ENCODE measurements at places on chromosomes 11 and 22.

- no peak for DNase-seq
Observed at GRCh38 chr11:65826984-65827735, 6.6 kb upstream of the SNX32 start.

GRCh38 chr11:90542092-90542491 is 319.2 kb upstream of the CHORDC1 start:
- no peak for DNase-seq

GRCh38 chr11:64629796-64630562 is 39.0 kb downstream of the SLC22A12 start:
- DNase-seq, result peak; percentile 56

DNA sequence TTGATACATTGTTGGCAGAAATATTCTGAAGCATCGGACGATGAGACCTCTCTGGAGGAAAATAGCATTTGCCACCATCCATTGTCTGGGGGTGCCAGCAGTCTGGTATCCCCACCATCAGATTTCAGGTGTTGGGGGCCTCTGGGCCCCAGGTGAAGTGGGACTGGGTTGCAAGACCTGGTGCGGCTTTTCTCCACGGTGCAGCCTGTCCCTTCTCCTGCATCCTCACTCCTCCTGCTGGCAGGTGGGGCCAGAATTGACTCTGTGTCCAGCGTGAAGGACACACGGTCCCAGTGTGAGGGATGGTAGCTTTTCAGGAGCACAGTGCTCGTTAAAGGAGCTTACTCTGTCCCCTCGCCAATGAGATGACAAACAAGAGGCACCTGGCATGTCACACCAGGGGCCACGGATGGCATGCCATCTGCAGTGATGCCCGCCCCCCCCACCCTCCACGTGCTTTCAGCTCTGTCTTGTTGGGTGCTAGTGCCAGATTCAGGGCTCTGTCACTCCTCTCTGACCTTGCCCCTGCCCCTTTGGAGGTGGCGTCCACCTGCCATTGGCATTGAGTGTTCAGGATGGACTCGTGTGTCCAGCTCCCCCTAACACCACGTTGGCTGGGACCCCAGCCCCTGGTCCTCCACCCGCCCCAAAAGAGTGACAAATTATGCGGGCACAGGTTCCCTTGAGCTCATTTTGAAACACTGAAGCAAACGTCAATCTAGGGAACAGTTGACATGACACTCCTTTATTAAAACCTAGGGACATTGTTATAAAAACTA is 62.4 kb downstream of the PARVG start:
- no peak for DNase-seq

DNA sequence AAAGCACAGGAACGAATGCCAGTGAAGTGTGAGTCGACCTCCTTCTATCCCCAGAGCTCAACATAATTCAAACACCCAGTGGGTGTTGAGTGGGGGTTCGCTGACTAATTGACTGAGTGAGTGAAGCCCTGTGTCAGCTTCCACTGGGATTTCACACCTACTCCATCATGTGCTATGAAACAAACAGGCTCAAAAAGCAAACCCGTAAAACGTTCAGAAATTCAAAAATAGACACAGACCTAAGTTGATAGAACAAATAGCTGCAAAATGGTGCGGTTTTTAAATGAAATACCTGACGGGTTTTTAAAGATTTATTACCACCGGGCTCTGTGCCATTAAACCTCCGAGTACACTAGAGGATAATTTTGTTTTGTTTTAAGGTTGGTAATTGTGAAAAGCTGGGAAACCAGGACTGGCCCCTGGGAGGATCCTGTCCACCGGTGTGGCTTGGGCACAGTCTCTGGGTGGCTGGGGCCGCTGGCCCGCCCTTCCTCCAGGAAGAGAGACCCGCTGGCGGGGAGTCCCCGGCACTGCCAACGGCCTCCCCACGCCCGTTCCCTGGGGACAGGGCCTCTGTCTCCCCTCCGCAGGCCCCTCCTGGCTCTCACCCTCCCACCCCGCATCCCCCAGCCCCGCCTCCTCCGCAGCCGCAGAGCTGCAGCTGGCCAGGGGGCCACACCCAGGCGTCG is 13.6 kb downstream of the KCNJ5 start:
- no peak for DNase-seq

- DNase-seq, result no peak
Observed at GRCh38 chr11:116071241-116071640, 567.0 kb upstream of the CADM1 start.

GRCh38 chr11:72138821-72139390 is 3.4 kb downstream of the FOLR3 start:
- no peak for DNase-seq

GRCh38 chr11:35292279-35292678 is 127.1 kb downstream of the SLC1A2 start:
- DNase-seq, result no peak

DNA sequence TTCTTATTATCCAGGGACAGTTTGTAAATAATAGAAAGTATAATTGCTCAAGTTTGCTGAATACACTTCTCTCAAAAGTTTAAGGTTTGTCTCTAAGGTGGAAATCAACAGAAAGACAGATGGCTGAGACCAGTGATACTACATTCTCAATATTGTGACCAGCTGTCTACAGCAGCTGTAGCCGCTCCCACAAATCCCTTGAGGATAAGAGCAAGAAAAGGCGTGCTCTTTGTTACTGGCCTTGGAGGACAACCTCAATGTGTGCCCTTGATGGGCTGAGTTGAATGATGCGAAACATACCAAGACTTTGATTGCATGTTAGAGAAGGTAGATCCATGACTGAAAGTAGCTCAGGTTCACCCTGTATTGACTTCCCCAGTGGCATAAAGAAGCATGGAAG is 6.1 kb downstream of the OR6M1 start:
- DNase-seq, result no peak

DNA sequence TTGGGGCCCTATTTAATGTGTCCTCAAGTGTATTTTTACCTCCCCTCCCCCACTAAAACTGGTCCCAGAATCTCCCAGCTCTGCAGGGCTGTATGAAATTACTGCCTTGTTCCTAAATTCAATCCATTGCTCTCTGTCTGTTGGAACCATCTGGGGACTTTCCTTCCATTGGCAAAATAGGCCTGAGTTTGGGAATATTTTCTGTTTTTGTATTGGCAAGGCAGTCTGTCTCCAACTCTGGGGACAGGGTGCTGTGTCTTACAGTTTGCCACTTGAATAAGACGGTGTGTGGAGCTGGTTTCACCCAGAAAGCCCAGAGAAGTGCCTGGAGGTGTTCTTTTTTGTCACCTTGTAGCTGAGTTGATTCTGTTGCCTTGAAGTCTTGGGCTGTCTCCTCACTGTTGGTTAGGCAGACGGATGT is 1.3 kb downstream of the PACS1 start:
- DNase-seq, result no peak

DNA sequence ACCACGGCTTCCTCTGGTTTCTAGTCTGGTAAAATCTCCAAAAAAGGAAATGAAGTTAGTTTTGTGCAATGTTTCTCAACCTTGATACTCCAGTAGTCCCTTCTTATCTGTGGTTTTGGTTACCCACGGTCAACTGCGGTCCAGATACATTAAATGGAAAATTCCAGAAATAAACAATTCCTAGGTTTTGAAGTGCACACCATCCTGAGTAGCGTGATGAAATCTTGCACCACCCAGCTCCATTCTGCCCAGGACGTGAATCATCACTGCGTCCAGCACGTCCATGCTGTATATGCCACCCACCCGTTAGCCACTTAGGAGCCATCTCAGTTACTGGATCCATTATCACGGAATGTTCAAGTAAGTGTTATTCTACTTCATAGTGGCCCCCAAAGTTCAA is 117.0 kb downstream of the FBXO7 start:
- no peak for DNase-seq

DNA sequence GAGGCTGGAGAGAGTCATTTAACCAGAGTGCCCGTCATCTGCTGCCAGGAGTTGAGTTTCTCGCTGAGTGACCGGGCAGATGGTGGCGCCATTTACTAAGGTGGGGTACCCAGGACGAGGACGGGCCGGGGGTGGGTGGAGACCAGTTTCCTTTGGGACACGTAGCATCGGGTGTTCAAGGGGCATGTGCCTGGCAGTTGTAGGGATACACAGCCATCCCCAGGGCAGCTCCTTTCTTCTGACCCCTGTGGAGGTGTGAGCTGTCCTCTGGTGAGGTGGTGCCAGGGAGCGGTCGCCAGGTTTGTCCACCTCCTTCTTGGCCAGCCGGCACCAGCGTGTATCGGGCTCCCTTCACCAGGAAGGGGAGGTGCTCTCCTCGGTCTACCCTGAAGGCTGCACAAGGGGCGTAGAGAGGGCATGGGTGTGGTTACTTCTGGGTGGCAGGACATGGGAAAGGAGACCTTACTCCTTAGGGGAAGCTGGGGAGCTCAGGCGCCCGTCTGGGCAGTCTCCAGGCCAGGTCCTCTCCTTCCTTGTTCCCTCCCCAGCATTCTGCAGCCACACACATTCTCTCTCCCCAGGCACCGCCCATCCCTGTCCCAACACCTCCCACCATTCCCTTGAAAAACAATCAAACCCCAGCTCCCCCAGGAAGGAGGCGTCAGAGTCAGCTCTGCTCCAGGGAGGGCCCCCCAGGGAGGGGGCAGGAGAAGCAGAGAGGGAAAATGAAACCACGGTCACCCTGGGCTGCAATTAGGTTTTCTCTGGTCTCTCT is 10.3 kb upstream of the MB start:
- DNase-seq, result peak; percentile 47

GRCh38 chr11:65506772-65507505 is 8.1 kb downstream of the MALAT1 start:
- no peak for DNase-seq

DNA sequence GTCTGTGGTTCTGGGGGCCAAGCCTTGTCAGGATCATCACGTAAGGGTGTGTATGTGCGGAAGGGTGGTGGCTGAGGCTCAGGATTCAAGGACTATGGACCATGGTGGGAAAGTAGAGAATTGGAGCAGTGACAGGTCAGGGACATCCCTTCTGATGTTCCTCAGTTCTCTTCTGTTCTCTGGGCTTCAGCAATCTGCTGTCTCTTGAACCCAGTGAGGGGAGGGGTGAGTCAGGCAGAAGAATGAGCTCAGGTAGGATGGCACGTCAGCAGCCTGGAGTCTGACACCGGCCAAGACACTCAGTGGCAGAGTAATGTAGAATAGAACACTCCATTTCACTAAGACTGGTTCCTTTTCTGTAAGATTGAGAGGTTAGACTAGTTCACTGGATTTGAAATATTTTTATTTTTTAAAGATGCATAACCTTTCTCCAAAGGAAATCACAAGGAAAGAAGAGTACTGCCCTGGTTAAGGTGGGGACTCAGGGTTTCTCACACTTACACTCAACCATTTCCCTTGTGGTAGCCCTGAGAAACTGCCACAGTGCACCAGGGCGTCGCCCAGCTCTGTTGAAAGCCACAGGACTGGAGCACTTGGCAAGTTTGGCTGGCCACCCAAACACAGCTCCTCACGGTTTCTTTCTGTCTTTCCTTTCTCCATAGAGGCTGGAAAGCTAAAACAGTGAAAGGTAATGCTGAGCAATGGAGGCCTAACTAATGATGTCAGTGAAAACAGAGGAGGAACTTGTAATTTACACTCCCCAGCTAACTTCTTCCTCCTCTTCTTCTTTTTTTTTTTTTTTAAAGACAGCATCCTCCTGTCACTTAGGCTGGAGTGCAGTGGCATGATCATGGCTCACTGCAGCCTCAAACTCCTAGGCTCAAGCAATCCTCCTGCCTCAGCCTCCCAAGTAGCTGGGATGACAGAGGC is 23.1 kb upstream of the MICAL2 start:
- DNase-seq, result no peak

GRCh38 chr11:114317787-114318137 is 21.6 kb downstream of the NNMT start:
- DNase-seq, result peak; percentile 56

GRCh38 chr11:65292890-65293289 is 21.8 kb upstream of the CDC42EP2 start:
- no peak for DNase-seq

DNA sequence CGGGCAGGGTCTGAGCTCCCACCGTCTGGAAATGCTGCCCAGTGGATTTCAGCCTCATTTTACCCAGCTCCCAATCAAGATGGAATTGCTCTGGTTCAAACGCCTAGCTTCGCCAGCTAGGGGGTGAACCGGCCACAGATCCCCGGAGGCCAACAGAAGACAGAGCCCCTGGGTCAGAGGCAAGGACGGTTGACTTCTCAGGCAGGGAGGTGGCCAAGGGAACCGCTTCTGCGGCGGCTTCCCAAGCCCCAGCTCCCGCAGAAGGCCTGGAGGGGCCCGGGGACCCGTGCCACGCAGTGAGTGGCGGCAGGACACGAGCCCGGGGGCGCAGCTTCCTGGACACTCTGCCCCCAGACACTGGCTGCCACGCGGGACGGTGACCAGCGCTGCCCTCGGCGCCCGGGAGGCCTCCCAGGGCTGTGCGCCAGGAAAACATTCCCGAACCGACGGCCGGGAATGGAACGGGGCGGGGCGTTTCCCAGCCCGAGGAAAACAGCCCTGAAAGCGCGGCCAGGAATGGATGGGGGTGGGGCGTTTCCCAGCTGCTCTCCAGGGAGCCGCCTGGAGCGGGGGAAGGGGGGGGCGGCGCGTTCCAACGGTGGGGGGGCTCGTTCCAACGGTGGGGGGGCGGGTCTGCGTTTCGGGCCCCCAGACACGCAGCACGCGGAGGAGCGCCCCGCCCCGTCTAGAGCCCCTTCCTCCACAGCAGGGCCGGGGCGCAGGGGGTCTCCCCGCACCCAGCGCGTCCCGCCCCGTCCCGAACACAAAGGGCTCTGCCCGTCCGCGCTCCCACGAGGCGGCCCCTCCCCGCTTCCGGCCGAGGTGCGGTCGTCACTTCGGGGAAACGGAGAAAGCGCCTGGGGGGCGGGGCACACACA is 13.5 kb upstream of the B4GALNT4 start:
- DNase-seq, result peak; percentile 94

GRCh38 chr11:75035911-75036565 is 47.3 kb downstream of the NEU3 start:
- DNase-seq, result no peak

- peak; percentile 24 for DNase-seq
Observed at GRCh38 chr11:27718346-27718862, 18.1 kb upstream of the BDNF start.

GRCh38 chr11:107202241-107202640 is 184.0 kb upstream of the GUCY1A2 start:
- no peak for DNase-seq

- DNase-seq, result no peak
Observed at GRCh38 chr11:44905131-44905866, 45.4 kb downstream of the TP53I11 start.

DNA sequence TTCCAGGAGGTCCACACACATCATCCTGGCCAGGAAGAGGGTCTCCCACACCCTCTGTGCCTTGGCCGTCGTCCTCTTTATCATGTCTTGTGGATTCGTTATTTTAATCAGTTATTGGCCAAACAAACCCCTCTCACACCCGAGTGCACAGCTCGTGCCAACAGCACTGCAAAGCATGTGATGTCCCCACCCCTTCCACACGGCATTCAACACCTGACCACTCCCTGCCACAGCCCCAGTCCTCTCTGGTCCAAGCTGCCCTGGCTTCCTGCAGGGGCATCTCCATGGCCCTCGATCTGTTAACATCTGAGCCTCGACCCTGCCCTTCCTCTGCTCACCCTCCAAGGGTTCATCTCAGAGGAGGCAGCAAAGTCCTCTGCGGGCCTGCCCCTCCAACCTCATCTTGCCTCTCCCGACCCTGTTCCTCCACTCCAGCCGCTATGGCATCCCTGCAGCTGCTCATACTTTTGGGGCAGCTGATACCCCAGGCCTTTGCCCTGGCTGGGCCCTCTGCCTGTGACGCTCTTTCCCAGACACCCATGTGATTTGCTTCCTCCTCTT is 14.0 kb downstream of the MYEOV start:
- DNase-seq, result no peak
